ENCODE measurements at places on chromosomes 7 and 10. TPM values are rescaled to one million over a fixed set of nuclear protein-coding genes. Genes with fewer than 3 reads are reported as not detected.

Gene PFKFB3
- total RNA-seq, result 69.4 TPM

Gene PRPS1L1
- total RNA-seq, result not detected

Gene FAM221A
- total RNA-seq, result 7.7 TPM

Gene ENTPD1
- total RNA-seq, result 33.3 TPM

Gene FAM237B
- total RNA-seq, result not detected

DNA sequence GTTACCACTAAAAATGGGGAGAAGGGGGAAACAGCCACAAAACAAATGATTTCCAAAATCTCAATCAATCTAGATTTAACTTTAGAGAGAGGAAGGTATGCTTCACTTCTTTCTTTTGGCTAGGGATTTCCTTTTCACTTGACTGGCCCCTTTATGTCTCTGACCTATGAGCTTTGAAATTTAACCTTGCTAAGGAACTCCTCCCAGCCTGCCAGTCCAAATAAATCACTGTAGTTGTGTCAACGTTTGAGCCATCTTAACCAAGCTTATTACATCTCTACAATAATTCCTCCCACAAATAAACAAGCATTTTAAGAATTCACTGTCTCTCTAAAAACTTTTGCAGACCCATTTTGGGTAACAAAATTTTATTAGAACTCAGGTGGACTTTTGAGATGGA, 315.5 kb upstream of the CELF2 start:
- no peak for DNase-seq
- no peaks in the 10 kb centered on the region for H3K4me1 ChIP-seq
- no peak overlapping the region for H3K27ac ChIP-seq
- no peak overlapping the region for H3K4me3 ChIP-seq
- H3K27me3 ChIP-seq, result no peaks in the 10 kb centered on the region

GRCh38 chr7:51154201-51154600, 162.4 kb downstream of the COBL start:
- peaks cover 17% of the 10 kb centered on the region for H3K27me3 ChIP-seq
- H3K36me3 ChIP-seq, result no peaks in the 10 kb centered on the region
- H3K27ac ChIP-seq, result no peak overlapping the region

DNA sequence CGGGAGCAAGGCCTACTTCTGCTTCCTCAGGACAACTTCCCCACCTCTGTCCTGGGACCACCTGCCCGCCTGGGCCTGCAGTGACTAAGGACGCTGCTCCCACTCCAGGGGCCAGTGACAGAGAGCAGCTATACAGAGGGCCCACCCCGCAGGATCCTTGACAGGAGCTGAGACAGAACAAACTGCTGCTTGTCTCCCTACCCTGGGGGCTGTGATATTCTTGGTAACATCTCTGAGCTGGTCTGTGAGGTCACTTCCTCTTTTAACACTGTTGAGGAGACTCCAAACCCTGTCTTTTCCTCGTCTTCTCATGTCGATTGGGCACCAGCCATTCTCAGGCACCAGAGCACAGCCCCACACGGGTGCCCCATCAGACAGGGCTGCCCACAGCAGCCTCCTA, 6.9 kb upstream of the MRPS24 start:
- no peaks in the 10 kb centered on the region for H3K4me1 ChIP-seq
- H3K27ac ChIP-seq, result no peak overlapping the region
- DNase-seq, result no peak
- no peak overlapping the region for H3K4me3 ChIP-seq
- H3K27me3 ChIP-seq, result no peaks in the 10 kb centered on the region

GRCh38 chr10:5047912-5048628, 44.4 kb upstream of the AKR1C2 start:
- DNase-seq, result no peak
- H3K4me1 ChIP-seq, result no peaks in the 10 kb centered on the region
- no peaks in the 10 kb centered on the region for H3K36me3 ChIP-seq
- no peak overlapping the region for H3K4me3 ChIP-seq
- H3K27ac ChIP-seq, result no peak overlapping the region

DNA sequence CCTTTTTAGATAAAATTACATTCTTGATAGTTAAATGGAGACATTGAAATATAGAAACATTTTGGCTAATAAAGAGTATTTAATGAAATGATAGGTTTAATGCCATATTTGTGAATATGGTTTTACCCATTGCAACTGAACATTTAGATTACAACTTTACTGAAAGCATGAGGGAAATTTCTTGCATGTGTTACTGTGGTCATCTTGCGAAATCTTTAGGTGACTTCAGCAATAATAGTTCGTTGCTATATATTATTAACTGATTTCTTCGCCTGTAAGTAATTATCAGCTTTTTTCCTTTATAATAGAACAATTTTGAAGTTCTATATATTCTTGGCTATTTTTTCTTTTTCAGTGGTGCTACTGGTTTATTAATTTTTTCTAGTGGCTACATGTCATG, 83.2 kb downstream of the MLLT10 start:
- H3K27me3 ChIP-seq, result no peaks in the 10 kb centered on the region
- H3K36me3 ChIP-seq, result peaks cover 25% of the 10 kb centered on the region
- DNase-seq, result no peak
- H3K4me1 ChIP-seq, result peaks cover 18% of the 10 kb centered on the region
- H3K27ac ChIP-seq, result no peak overlapping the region
- no peak overlapping the region for H3K4me3 ChIP-seq
